ENCODE measurements at places on chromosomes 16 and 17.

GRCh38 chr17:39664581-39665561, at the start of gene TCAP:
TSS of gene TCAP (plus strand) at chr17:39665349. CDS start at chr17:39665360, 11 bp downstream.
- no peak for DNase-seq

DNA sequence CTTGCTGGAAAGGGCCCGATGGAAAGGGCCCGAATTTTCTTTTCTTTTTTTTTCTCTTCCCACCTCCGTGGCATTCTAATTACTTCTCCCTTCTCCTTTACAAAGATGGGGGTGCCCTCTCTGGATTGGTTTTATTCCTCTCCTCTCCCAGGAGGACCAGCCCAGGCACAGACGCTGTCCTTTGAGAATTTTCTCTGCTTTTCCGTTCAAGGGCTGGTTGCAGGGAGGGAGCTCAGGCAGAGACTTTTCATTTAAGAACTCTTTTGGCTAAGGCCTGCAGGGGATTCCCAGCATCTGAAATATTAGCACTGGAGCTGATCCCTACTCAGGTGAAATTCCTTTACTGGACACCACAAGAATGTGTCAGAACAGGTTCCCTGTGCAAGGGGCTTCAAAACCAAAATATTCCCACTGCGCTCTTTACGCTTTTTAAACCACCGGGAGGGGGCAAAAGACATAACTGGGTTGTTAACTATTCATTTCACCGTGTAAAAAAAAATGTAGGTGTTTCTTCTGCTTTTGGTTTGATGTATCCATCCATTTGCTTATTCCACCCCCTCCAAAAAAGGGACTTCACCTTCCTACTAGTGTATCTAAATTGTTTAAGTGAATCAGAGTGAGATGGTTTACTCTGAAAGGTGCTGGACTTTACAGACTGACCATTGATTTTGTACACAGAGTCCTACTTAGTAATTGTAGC, 1.4 kb downstream of the NFAT5 start:
- DNase-seq, result no peak

- no peak for DNase-seq
Observed at GRCh38 chr17:14107889-14108288, 38.6 kb downstream of the COX10 start.

DNA sequence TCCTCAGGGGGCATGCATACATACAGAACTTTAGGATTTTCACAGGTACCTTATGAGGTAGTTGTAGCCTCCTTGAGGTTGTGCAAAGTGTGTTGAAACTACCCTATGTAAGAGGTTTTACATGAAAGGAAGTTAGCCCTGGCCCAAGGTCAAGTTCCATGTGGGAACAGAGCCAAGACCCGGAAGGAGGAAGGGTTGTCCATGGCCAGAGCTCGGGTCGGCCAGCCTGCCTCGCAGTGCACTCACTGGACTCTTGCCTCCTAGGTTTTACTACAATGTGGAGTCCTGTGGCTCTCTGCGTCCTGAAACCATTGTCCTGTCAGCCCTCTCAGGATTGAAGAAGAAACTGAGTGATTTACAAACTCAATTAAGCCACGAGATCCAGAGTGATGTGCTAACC, 8.2 kb downstream of the POLR2C start:
- DNase-seq, result peak; percentile 79

- no peak for DNase-seq
Observed at GRCh38 chr17:76130473-76130872, 10.6 kb downstream of the FOXJ1 start.

- no peak for DNase-seq
Observed at GRCh38 chr17:82806645-82807044, 33.2 kb downstream of the ZNF750 start.

GRCh38 chr16:70476272-70477020, 22.1 kb downstream of the FCSK start:
- DNase-seq, result no peak

DNA sequence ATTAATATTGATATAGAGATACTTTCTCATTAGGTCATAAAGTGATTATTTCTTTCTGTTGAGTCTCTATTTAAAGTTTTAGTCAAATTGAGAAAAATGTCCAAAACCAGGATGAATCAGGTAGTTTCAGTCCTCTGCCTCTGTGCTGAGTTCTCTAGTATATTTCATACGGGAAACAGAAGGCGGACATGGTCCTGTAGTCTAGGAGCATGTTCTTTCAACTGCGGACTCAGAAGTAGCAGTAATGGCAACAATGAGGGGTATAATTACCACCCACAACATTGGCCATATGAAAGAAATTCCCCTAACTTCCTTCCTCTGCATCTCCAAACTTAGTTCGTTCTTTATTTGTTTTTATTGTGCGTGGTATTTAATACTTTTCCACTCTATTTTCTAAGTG, 50.1 kb downstream of the TBX4 start:
- DNase-seq, result no peak

DNA sequence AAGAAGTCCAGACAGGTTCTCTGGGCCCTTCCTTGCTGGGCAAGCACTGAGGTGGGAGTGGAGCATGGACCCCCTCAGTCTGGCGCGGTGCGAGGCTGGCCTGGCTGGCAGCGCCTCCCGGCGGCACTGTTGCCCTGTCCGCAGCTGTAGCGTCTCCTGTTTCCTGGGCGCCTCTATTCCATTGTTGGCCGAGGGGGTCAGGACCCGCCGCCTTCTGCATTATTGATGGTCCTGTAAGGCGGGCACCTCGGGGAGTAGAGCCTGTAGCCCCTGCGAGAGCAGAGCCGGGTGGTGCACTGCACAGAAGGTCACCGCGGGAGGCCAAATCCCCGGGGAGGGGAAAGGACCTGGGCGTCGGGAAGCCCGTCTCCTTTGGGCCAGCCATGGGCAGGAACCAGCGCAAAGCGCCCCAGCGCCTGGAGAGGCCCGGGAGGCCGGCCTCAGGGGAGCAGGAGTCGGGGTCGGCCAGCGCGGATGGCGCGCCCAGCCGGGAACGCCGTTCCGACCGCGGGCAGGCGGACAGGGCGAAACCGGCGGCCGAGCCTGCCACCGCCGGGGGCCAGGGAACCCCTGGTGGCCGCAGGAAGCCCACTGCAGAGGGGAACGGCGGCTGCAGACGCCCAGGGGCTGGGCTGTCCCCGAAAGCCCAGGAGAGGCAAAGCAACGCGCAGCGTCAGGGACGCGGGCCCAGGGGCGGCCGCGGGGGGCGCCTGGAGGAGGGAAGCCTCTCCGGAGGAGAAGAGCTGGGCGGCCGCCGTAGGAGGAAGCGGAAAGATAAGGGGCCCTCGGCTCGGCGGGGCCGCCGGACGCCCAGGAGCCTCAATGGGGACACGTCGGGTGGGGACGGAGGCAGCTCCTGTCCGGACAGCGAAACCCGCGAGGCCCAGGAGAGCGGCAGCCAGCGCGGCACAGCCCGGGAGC, at the start of gene MYO15B:
Gene MYO15B (plus strand): TSS at position 126 of the 921 bp plus-strand sequence. CDS start 258 bp downstream, at position 384.
- peak; percentile 81 for DNase-seq

- no peak for DNase-seq
Observed at GRCh38 chr17:6011206-6011605, 59.0 kb upstream of the WSCD1 start.

DNA sequence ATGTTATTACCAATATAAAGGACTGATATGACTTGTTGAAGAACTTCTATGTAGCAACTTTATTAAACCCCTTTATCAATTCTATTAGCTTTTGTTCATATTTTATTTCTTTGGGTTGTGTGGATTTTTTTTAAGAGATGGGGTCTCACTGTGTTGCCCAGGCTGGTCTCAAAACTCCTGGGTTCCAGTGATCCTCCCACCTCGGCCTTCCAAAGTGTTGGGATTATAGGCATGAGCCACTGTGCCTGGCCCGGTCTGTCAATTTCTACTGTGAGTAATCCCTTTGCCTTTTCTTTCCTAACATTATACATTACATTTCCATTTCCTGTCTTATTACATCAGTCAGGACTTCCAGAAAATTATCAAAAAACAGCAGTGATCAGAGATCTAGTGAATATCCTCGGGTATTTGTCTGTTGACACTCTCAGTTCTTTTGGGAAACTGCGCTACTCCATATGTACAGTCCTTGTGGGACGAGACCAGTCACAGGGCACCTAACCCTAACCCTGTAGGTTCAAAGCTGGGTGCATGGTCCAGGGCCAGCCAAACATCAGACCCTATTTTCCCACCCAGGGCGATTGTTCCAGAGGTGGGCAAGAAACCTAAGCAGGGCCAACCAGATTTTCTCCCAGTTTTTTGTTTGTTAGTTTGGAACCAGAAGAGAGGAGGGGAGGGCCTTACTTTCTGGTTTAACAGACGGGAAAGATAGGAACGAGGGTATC, 1.7 kb upstream of the SLC47A1 start:
- DNase-seq, result no peak

GRCh38 chr16:4693956-4694641, 737 bp downstream of the NUDT16L1 start:
- DNase-seq, result no peak

DNA sequence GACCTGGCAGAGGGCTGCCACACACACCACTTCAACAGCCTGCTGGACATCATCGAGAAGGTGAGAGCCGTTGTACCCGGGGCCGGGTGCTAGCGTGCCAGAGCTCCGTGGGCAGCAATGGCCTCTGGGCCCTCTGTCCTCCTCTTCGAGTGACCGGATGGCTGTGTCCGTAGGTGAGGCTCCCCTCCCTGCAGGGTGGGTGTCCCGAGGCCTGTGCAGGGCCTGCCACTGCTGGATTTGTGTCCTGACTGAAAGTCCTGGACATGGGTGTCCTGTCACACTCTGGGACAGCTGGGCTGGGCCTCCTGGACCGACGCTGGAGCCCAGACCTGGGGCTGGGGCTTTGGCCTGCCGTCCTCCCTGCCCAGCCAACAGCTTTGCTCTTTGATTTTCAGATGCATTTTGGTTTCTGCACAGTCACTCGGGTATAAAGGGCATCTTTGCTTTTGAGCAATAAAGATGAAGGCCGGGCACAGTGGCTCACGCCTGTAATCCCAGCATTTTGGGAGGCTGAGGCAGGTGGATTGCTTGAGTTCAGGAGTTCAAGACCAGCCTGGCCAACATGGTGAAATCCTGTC, 16.7 kb downstream of the TSC2 start:
- no peak for DNase-seq

- DNase-seq, result no peak
Observed at GRCh38 chr16:24609417-24609739, 70.0 kb downstream of the RBBP6 start.

DNA sequence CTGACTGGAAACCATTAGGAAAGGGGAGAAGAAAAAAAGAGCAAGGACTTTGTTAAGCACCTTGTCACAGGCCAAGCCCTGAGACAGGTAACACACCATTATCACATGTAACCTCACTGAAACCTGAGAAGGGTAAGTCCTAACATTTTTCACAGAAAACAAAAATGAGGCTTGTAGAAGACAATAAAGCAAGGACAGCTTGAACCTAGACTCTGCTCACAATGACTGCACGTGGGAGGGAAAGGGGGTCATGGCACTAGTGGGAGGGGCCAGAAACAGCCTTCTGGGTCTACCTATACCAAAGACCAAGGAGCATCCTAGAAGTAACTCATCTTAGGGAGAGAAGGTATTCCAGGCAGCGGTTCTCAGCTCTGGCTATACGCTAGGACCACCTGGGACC, 7.5 kb downstream of the TK2 start:
- no peak for DNase-seq

DNA sequence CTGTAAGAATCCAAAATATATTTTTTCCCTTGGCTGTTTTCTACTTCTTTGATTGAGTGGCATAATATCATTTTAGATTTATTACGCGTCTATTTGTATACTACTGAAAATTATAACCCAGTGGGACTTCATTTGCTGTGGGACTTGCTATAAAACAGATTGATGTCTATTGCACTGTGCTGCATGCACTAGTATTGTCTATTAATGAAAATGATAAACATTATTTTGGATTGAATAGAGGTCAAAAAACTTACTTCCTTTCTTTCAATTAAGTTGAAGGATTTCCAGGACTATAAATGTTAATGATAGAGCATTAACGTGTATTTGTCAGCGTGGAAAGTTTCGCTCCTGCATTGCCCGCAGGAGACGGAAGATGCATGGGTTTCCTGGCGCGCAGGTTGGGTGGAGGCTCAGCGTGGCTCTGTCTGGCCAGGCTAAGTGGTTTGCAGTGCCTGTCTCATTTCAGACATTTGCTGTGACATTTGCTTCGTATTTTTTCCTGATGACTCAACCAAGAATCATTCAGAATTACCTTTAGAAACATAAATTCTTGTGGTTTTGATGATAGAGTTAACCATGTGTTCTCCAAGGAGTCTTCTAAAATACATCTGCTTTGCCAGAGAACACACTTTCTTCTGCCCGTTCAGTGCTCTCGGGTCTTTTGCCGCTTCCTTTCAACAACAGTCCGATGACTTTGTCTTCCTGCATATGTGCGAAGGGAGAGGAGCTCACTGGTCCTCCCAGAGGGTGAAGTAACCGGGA, 216.7 kb downstream of the RPTOR start:
- no peak for DNase-seq

GRCh38 chr16:9118170-9118569, 26.7 kb downstream of the HAPSTR1 start:
- no peak for DNase-seq

- no peak for DNase-seq
Observed at GRCh38 chr17:61794792-61795191, 68.5 kb downstream of the BRIP1 start.

- DNase-seq, result no peak
Observed at GRCh38 chr17:3977387-3977786, 13.2 kb upstream of the ATP2A3 start.

GRCh38 chr16:69568676-69569075, 2.9 kb downstream of the NFAT5 start:
- DNase-seq, result no peak

DNA sequence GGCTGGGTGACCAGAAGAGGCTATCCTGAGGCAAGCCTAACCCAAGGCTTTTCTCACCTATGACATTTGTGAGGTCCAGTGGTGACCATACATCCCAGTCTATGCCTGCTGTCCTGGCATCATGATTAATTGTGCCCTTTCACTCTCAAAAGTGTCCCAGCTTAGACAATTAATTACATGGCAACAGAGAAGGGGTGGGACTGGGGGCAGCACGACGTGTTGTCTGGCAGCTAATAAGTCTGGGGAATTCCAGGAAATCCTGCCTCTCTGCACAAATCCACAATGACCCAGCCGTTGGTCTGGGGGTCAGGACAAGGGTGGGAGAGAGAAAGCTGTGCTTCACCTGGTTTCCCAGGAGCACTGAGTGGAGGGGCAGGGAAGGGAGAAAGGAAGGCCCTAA, 14.0 kb upstream of the MTMR4 start:
- DNase-seq, result no peak

GRCh38 chr16:9286930-9287329, 195.5 kb downstream of the HAPSTR1 start:
- DNase-seq, result no peak
